ENCODE measurements at places on chromosomes 2 and 18.

- no peak for DNase-seq
These were observed 805 bp downstream of the LIMS2 start for GRCh38 chr2:127674241-127675209.

DNA sequence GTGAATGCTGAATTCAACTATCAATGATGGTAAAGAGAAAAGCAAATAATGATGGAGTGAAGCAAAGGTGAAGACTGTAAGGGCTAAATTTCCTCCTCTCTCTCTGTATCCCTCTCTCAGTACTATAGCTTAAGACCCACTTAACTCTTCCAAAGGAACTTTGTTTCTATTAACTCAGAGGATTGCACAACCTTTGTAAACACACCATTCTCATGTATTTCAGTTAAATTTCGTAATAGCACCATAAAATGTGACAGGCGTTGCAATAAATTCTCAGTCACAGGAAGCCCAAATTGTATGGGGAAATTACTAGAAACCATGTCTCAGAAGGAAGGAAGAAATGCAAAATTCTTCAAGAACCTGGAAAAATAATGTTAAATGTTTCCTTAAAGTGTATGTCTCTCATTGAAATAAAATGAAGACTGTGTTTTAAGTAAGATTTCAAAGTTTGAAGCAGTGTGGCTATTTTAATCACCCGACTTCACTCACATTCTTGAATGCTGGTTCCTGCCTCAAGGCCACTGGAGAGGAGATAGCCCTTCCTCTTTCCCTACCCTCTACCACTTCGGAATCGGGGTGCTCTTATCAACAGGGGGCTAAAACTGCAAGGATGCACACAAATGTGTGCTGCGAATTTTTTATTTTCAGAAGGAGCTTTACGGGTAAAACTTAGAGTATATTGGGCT is 112.1 kb downstream of the FTCDNL1 start:
- no peak for DNase-seq

GRCh38 chr18:58998401-58999203 is 133.9 kb downstream of the ZNF532 start:
- no peak for DNase-seq

DNA sequence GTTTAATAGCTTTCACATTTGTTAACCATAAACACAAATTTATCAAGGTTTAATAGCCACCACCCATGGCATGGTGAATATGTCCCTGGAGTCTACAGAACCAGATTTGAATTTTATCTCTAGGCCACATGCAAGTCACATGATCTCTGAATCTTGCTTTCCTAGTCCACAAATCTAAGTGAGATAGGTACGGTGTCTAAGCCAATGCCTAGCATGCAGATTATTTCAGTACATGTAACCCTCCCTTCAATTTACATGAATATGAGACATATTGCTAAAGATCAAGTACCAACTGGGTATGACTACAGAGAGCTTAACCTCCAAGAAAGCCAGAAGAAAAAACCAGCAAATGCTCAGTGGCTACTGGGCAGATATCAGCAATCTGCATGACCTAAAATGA is 10.0 kb downstream of the ZNF24 start:
- DNase-seq: no peak

DNA sequence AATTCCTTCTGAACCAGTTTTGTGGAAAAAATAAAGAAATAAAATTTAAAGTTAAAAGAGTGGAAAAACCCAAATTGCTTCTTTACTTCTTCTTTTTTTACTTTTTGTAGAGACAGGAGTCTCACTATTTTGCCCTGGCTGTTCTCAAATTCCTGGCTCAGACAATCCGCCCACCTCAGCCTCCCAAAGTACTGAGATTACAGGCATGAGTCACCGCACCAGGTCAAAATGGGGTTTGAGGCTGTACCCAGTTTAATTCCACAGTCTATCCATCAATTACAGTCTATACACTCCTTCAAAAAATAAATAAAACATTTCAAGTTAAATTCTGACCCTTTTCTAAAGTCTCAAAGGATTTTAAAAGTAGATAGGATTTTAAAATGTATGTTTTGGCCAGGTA is 120.3 kb downstream of the FAM161A start:
- DNase-seq: no peak

DNA sequence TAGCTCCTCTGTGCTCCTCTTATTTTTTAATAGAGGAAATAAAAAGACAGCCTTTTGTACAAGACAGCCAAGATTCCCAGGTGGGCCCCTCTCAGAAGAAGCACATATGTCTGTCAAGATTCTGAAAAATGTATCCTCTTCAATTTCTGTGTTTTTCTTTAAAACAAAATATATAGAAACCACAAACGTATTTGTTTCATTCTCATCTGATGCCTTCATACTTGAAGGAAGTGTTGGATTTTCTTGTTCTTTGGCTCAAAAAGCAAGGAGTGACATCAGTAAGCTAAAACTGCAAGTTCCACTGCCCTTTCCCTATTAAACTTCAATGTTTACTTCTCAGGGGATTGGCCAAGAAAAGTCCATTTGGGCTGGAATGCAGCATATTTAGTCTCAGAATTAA is 193.8 kb upstream of the OSR1 start:
- DNase-seq: no peak
